Retina (tissue), 1 donor: ENCODE measurements at places on chromosomes 11 and 22.

GRCh38 chr22:49039625-49040024 is 788.0 kb downstream of the BRD1 start:
- DNase-seq: no peak

- no peak for DNase-seq
Measured at GRCh38 chr11:134478611-134479010, 66.6 kb upstream of the B3GAT1 start.

- DNase-seq: no peak
Measured at GRCh38 chr11:69004411-69005182, 8.4 kb downstream of the MRGPRF start.

DNA sequence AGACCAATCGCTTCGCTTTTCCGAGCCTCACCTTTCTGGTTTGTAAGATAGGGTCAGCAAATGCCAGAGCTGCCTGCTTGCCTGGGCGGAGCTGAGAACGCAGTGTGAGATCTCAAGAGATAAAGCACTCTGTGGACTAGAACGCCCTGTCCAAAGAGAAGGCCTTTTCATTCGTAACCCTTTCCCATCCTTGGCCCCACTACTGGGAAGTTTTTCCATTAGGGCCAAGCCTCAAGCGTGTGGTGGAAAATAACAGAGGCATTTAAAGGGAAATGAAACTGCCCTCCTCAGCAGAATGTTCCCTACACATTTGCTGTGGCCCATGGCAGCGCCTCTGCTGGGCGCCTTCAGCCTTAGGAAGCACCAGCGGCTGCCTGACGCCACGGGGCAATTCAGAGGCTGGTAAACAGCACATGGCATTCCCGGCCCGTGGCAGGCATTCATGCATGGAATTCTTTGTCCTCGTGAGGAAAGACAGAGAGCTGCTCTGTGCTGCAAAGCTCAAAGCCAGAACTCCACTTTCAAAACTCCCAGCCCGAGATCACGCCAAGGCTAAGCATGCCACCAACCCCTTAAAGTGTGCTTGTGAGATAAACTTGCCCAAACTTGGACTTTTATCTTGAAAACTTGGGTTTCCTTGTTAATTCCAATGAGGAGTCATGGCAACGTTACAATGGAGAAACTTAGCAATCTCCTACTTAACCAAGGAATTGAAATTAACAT is 38.1 kb downstream of the AHNAK start:
- DNase-seq: peak; percentile 86

DNA sequence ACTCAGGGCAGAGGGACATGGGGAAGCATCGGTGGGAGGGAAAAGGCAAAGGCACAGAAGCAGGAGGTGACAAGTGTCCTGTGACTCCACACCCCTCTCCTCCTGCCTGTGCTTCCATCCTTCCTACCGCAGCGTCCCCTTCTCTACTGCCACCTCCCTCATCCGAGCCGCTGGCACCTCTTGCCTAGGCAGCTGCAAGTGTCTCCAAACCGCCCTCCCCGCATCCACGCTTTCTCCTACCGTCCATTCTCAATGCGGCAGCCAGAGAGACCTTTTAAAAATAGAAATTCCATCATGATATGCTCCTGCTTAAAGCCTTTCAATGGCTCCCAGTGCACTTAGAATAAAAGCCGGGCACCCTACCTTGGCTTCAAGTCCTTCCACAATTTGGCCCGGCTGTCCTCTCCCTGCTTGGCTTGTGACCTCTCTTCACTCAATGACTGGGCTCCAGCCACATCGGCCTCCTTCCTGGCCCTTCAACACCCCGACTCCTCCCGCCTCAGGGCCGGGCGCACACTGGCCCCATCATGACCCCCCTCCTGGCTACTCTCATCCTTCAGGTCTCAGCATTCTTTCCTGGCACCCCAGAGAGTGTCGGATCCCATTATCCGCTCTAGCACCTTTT is 16.5 kb downstream of the LRRC10B start:
- no peak for DNase-seq

DNA sequence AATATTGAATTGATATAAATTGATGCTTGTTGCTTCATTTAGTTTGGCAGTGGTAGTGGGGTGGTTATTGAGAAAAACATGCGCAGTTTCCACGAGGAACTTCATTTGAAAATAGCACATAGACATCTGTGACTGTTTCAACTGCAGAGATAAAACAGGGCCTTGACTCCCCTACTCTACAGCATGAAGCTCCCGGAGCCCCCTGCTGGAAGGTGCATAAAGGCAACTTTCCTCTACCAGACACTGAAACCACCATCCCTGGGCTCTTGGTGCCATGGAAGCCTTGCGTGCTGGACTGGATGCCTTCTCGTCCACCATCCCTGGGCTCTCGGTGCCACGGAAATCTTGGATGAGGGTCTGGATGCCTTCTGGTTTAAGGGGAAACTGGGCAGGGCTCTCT is 195.9 kb downstream of the CSNK2A3 start:
- no peak for DNase-seq

- no peak for DNase-seq
Measured at GRCh38 chr11:63897459-63898146, 19.4 kb downstream of the RCOR2 start.

DNA sequence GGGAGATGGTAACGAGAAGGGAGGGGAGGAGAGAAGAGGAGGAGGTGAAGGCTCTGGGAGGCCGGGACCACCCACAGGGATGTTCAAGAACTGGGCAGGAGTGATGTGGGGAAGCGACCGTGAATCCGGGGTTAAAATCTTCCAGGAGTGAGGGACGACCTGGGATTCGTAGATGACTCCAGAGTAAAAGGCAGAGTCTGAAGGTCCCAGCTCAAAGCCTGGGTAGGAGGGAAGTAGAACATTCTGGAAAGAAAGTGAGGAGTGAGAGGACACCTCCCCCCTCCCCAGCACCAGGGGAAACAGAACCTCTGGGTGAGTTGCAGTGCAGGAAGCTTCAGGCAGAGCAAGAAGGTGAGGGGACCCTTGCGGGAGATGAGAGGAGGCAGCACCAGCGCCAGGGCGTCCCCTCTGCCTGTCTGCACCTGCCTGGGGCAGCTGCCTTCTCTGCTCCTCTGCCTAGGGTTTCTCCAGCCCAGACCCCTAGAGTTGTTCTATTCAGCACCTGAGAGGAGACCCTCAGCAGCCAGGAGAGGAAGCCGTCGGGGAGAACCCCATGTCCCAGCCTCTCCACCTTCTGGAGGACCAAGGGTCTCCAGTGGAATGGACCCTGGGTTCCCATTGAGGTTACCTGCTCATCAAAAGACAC is 49.7 kb downstream of the LINC01488 start:
- DNase-seq: no peak

DNA sequence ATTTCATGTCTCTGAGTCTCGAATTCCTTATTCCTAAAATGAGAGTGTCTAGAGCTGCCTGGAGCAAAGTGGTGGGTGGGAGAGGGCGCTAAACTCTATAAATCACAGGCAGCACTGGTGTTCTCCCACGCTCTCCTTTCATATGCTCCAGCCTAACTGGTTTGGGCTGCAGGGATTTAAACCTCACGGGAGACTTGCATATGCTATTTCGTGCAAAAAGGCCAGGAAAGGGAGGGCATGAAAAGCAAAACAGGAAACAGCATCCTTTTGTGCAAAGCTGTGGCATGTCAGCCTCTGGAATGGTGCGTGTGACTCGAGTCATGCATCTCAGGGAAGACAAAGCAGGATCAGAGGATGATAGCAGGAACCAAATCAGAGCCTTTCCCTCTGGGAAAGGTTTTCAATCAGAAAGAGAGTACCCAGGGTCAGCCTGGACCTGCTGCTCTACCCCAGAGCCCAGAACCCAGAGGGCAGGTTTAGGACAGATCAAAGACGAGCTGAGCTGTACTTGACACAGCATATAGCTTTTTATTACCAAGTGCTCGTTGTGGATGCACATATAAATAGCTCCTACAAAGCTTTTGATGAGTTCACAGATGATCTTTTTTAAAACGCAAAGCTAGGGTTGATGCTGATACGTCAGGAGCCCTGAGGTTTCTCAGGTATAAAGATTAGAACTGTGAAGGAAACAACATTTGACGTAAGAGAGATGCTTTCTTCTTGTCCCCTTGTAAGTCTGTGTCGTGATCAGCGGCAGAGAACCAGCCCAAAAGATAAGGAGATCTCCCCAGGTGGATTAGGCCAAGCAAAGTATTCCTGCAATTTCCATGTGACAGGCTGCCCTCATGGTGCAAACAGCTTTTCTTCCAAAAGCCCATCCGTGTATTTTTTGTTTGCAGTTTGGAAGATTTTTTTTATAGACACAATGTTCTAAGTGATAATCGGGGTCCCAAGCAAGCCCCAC is 46.2 kb upstream of the YWHAH start:
- DNase-seq: no peak

- DNase-seq: peak; percentile 76
Measured at GRCh38 chr11:83070731-83071566, 748 bp downstream of the RAB30 start.

GRCh38 chr22:20106205-20106848 is 9.6 kb upstream of the RANBP1 start:
- DNase-seq: no peak

GRCh38 chr11:65551572-65552387 is 6.4 kb downstream of the LTBP3 start:
- peak; percentile 43 for DNase-seq

DNA sequence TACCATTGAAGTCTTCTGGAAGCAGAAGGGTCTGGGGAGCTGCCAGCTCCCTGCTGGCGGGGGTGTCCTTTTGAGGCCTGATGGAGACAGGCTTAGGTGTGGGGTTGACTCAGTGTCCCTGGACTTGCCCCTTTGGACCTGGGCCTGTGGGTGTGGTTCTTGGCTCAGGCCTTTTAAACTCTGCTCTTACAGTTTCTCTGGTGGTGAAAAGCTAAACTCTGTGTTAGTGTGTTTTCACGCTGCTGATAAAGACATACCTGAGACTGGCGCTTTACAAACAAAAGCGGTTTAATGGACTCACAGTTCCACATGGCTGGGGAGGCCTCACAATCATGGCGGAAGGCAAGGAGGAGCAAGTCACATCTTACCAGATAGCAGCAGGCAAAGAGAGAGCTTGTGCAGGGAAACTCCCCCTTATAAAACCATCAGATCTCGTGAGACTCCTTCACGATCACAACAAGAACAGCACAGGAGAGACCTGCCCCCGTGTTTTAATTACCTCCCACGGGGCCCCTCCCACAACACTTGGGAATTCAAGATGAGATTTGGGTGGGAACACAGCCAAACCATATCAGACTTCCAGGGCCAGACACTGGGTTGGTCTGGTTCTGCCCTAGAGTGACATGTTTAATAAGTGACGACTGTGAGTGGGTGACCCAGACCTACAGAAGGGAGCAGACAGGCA is 26.5 kb downstream of the GRAMD4 start:
- DNase-seq: no peak

GRCh38 chr22:35637254-35637653 is 11.0 kb upstream of the APOL6 start:
- DNase-seq: no peak

DNA sequence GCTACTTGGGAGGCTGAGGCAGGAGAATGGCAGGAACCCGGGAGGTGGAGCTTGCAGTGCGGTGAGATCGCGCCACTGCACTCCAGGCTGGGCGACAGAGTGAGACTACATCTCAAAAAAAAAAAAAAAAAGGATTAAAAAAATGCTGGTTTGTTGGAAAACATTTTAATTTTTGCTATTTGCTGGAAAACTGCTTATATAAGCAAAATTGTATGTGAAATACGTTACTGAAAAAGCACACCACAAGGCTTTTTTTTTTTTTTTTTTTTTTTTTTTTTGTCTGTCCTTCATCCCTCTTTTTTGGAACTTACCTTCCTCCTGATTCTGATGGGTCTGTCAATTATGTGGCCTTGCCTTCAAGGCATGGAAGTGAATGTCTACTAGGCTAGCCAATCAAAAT is 40.8 kb downstream of the DCDC1 start:
- DNase-seq: no peak

- DNase-seq: no peak
Measured at GRCh38 chr11:70541176-70541575, 142.8 kb downstream of the CTTN start.

GRCh38 chr11:34789196-34789834 is 126.9 kb downstream of the APIP start:
- DNase-seq: no peak

DNA sequence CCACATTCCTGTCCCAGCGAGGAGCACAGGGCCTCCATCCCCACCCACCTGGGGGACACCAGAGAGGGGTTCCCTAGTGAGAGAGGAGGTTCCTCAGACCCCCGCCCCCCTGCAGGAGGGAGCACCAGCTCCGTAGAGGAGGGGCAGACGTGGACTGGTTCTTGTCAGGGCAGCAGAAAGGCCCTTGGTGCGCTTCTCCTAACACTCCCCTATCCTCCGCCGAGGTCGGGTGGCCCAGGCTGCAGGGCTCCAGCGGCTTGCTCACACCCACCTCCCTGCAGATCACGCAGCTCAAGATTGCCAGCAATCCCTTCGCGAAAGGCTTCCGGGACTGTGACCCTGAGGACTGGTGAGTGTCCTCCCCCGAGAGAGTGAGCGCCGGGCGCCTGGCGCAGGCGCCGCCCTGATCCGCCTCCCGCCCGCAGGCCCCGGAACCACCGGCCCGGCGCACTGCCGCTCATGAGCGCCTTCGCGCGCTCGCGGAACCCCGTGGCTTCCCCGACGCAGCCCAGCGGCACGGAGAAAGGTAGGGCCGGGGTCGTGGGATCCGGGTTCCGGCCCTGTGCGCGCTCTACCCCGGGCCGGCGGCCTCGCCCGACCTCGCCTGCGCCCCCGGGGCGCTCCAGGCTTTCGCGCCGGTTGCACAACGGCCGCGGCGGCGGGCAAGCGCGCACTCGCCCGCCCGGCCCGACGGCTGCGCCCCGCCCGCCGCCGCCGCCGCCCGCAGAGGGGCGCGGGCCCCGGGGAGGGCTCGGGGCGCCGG is 5.1 kb downstream of the TBX1 start:
- DNase-seq: peak; percentile 44

DNA sequence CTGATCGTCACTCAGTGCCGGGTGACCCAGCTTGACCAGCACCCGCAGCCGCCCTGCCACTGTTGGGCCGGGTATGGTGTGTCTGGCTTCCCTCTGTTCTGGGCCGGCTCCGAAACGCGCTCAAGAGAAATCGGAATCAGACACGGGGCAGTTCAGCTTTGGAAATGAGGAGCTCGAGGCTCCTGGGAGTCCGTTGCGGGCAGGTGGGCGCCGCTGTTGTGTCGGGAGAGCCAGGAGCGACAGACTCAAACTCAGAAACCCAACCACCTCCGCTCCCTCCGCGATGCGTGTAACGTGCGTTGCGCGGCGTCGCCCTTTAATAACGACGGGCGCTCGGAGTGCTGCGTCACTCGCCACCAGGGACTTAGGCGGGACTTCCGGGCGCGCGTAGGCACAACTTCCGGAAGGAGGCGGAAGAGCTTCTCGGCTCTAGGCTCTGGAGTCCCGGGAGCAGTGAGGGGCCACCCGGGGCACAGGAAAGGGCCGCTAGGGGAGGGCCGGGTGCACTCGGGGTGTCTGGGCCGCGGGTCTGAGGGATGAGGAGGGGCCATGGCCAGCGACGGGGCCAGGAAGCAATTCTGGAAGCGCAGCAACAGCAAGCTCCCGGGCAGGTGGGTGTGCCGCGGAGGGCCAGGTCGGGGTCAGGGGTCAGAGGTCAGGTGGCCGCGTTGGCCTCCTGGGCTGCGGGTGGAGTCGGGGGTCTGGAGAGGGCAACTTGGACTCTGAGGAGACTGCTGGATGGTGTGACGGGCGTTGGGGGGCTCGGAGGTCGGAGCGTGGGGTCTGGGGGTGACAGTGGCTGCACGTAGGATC is at the start of gene TBC1D22A:
Gene TBC1D22A, plus strand, starts transcription at position 413 of the 813 bp plus-strand sequence. Its CDS starts 137 bp downstream, at position 550.
- DNase-seq: peak; percentile 98
